Naive thymus-derived CD4-positive, alpha-beta T cell (primary cell): ENCODE measurements at places on chromosomes 11 and 22. TPM values are rescaled to one million over a fixed set of nuclear protein-coding genes. Genes with fewer than 3 reads are reported as not detected.

GRCh38 chr22:47166033-47166404 is 403.6 kb downstream of the TBC1D22A start:
- no peak overlapping the region for H3K4me3 ChIP-seq
- H3K4me1 ChIP-seq = no peaks in the 10 kb centered on the region
- H3K27ac ChIP-seq = no peak overlapping the region

- no peaks in the 10 kb centered on the region for H3K36me3 ChIP-seq
- no peak overlapping the region for H3K27ac ChIP-seq
- no peaks in the 10 kb centered on the region for H3K4me1 ChIP-seq
- DNase-seq = no peak
Observed at GRCh38 chr22:47175151-47176025, 412.9 kb downstream of the TBC1D22A start.

DNA sequence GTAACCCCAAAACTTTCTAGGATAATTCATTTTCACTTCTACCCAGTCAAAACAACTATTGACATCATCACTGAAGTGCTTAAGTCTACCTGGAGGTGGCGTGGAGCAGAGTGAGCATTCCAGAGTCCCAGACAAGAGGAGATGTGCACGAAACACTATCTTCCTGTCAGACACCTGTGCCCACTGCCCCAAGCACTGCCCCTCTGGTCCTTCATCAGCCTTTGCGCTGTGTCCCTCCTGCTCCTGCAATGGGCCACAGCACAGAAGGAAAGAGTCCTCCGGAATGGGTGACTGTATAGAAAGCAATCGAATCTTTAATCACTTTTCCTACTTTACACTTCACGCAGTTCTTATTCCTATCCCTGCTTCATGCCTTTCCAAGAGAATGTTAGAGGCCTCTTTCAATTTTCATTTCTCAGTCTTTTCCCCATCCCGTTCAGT is 512 bp upstream of the GRIA4 start:
- no peaks in the 10 kb centered on the region for H3K27me3 ChIP-seq
- H3K27ac ChIP-seq = no peak overlapping the region
- H3K36me3 ChIP-seq = no peaks in the 10 kb centered on the region
- no peak overlapping the region for H3K4me3 ChIP-seq

- no peak for DNase-seq
- H3K36me3 ChIP-seq = no peaks in the 10 kb centered on the region
- H3K4me3 ChIP-seq = no peak overlapping the region
- H3K27ac ChIP-seq = no peak overlapping the region
- H3K4me1 ChIP-seq = no peaks in the 10 kb centered on the region
Observed at GRCh38 chr11:92440701-92441442, 216.3 kb downstream of the FAT3 start.

OLFML1 gene
- not detected for total RNA-seq

KRTAP5-8 gene
- not detected for total RNA-seq

UCP3 gene
- total RNA-seq = 3.8 TPM in 2 replicates

PKNOX2 gene
- total RNA-seq = not detected
